ENCODE measurements at places on chromosomes 11 and 22. TPM values are rescaled to one million over a fixed set of nuclear protein-coding genes. Genes with fewer than 3 reads are reported as not detected.

- DNase-seq: no peak
- H3K4me1 ChIP-seq: peaks cover 7% of the 10 kb centered on the region
- no peaks in the 10 kb centered on the region for H3K27me3 ChIP-seq
- no peak overlapping the region for H3K4me3 ChIP-seq
- no peak overlapping the region for H3K27ac ChIP-seq
- H3K36me3 ChIP-seq: no peaks in the 10 kb centered on the region
Observed at GRCh38 chr11:12079726-12080556, 30.4 kb upstream of the MICAL2 start.

DNA sequence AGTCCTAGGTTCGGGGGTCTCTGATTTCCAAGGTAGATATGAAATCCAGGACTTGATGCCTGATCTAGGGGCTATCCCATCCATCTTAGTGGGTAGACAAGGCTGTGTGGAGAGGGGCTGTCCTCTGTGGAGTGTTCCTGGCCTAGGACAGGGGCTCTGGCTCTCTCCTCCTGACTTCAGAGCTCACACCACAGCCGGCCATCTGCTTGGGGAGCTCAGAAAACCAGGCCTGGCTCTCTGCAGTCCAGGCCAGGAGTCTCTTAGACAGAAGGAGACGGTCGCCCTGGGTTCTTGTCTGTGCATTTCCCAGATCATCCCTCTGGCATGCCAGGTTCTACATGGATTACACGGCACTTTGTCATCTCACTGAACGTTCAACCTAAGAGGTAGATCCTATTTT lies 17.9 kb downstream of the TUB start:
- no peaks in the 10 kb centered on the region for H3K27me3 ChIP-seq
- no peaks in the 10 kb centered on the region for H3K36me3 ChIP-seq
- DNase-seq: no peak
- no peak overlapping the region for H3K27ac ChIP-seq
- H3K4me3 ChIP-seq: no peak overlapping the region

The OR5B21 gene
- not detected for total RNA-seq

The LAYN gene
- total RNA-seq: 93.7 TPM

The ATG13 gene
- total RNA-seq: 53.4 TPM

Data from activated CD8-positive, alpha-beta T cell treated with anti-CD3 and anti-CD28 coated beads for 36 hours (primary cell).